Stimulated activated naive CD4-positive, alpha-beta T cell treated with Interleukin-2 at 50 U/mL for 16 hours (primary cell): ENCODE measurements at places on chromosomes 11 and 22.

DNA sequence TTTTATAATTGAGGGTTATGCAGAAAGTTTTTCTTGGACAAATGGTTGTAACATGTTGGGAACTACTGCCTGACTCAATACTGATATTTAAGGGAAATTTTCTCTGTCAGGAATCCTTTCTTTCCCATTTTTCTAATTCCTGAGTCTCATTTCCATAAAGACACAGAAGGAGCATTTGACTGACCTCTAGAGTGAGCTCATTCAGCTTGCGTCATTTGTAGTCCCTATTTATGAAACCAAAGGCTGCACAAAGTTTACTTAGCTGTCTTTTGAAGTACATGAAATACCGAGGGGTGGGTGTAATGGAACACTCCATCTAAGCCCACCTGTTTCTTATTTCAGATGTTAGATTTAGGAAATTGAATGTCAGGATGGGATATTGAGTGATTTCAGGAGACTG, 359.5 kb upstream of the C11orf87 start:
- DNase-seq = no peak

DNA sequence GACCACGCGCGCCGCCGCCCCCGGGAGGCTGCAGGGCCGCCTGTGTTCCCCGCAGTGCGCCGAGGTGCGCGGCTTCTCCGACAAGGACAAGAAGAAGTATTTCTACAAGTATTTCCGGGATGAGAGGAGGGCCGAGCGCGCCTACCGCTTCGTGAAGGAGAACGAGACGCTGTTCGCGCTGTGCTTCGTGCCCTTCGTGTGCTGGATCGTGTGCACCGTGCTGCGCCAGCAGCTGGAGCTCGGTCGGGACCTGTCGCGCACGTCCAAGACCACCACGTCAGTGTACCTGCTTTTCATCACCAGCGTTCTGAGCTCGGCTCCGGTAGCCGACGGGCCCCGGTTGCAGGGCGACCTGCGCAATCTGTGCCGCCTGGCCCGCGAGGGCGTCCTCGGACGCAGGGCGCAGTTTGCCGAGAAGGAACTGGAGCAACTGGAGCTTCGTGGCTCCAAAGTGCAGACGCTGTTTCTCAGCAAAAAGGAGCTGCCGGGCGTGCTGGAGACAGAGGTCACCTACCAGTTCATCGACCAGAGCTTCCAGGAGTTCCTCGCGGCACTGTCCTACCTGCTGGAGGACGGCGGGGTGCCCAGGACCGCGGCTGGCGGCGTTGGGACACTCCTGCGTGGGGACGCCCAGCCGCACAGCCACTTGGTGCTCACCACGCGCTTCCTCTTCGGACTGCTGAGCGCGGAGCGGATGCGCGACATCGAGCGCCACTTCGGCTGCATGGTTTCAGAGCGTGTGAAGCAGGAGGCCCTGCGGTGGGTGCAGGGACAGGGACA, 2.7 kb downstream of the NLRP6 start:
- peak; percentile 21 for DNase-seq

DNA sequence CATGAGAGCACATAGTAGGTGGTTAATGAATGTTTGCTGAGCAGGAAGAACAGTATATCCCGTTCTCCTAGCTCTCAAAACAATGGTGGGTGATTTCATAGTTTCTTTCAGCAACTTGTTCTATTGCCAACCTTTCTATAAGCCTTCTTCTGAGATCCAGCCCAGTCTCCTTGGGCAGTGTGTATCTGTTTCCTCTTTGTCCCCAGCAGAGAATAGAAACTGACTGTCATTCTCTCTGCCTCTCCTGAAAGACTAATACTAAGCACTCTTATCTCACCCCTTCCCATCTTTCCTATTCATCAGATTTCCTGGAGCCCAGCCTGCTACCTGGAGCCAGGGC, 272.9 kb downstream of the ST3GAL4 start:
- DNase-seq = no peak

GRCh38 chr11:108818971-108819370, 154.1 kb downstream of the DDX10 start:
- no peak for DNase-seq

- DNase-seq = no peak
Measured at GRCh38 chr22:22058633-22059290, 76.2 kb upstream of the TOP3B start.

DNA sequence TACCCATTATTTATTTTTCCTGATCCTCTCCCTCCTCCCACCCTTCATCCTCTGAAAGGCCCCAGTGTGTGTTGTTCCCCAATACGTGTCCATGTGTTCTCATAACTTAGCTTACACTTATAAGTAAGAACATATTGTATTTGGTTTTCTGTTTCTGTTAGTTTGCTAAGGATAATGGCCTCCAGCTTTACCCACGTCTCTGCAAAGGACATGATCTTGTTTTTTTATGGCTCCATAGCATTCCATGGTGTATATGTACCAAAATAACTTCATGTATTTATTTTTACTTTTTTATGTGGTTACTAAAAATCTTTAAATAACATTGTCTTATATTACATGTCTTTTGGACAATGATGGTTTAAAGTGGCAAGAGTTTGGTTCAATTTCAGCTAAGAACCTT, 15.2 kb downstream of the PDGFD start:
- DNase-seq = no peak

- DNase-seq = no peak
Measured at GRCh38 chr11:63010934-63011439, 4.7 kb downstream of the SLC22A8 start.

- DNase-seq = no peak
Measured at GRCh38 chr22:30890686-30891442, 77.7 kb downstream of the MORC2 start.

DNA sequence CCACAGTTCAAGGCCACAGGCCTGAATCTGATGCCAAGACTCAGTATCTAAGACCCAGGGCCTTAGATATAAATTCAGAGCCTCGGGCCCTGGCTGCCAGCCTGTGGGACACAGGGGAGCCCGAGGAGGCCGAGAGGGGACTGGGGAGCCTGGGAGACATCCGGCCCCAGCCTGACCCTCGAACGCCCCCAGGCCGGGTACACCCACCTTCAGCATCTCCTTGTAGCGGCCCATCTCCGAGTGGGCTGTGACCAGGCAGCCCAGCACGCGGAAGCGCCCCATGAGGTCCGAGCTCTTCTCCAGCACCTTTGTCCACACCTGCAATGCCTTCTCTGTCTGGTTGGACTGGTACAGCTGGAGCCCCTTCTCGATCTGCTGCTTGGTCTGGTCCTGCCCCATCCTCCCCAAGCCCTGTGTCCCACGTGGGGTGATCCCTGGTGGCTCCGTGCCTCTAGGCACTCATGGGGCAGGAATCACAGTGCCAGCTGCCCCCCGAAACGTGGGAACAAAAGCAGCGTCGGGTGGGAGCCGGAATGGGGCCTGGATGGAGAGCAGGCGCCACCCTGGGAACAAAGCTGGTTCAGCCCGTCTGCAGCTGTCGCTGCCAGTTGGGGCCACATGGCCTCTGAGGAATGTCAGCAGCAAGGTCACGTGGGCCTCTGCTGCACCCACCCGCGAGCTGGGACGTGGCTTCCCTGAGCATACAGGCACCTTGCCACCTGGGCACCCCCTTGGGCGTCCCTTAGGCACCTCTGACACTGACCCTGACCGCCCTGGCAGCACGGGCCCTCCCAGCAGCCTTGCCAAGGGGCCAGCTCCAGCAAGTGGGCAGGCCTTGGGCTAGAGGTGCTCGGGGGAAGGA, at the start of gene RAPSN:
TSS of gene RAPSN (minus strand) at position 571 of the 862 bp plus-strand sequence. CDS start at position 399, 172 bp downstream.
- no peak for DNase-seq

DNA sequence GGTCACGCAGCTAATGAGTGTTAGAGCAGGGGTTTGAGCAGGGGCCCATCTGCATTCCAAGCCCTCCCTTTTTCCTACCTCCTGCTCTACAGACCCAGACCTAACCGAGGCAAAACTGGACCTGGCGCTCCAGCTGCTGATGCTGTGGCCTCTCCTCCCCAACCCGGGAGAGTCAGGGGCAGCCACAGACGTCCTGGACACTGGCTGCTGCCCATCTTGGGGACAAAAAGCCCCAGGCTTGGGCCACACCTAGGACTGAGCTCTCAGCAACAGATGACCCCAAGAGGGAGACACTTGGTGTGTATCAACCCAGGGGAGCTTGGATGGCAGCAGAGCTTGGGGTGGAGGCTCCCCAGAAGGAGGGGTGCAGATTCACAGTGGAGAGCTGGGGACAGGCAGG, 172.6 kb downstream of the ST3GAL4 start:
- no peak for DNase-seq

DNA sequence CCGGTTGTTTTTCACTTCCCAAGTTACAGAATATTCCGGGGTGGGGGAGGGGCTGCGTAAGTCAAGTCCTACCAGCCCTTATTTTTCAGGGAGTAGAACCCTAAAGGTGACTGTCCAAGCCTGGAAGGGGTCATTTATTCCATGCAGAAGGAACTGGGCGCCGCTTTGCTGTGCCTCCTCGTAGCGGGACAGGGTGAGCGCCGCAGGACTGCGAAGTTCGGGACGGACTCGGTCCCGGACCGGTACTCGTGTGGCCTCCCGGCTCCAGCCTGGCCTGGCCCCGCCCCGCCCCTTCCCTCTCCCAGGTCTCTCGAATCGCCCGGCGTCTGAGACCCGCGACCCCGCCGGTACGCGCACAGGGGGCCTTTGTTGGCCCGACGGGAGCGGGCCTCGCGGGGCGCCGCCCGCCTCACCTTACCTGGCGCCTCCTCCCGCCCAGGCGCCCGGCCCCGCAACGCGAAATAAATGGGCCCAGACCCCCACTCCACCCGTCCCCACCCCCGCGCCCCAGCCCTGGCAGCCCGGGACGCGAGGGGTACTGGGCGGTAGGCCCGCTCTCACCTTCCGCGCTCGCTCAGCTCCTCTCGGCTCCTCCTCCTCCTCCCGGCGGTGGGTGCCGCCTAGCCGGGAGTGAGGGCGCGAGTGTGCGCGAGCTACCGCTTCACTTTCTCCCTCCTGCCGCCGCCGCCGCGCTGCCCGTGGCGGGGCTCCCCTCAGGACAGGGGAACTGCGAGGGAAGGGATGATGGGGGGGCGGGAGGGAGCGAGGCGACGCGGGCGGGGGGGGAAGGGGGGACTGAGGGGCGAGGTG, 698 bp downstream of the PAK1 start:
- peak; percentile 15 for DNase-seq

- no peak for DNase-seq
Measured at GRCh38 chr11:72940417-72940816, 126.2 kb downstream of the ATG16L2 start.

DNA sequence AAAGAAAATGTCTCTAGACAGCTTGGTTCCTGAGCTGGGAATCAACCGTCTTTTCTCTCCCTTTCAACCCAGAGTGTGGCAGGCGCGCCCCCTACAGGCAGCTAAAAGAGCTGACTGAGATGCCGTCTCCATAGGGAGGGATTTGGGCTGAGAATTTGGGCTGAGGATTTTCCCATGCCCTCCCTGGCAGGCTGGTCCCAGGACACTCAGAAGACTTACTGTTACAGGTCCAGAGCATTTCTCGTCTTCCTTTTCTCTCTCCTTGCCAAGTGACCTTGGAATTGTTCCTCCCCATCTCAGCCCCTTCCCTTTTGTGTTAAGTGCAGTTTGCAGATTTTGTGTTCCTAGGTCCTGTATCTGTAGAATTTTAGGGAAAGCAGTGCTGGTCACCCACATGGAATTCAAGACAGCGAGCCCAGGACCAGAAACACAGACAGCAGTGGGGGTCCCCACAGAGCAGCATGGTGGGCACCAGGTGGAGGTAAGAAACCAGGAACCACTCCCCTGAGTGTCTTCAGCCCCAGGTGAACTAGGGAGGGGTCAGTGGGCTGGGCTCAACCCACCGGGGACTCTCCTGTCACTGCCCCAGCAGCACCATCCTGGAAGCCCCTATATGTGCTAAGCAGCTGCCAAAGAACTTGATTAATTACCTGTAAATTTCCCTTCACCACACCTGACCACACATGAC, 9.9 kb upstream of the IGLL5 start:
- DNase-seq = peak; percentile 71

DNA sequence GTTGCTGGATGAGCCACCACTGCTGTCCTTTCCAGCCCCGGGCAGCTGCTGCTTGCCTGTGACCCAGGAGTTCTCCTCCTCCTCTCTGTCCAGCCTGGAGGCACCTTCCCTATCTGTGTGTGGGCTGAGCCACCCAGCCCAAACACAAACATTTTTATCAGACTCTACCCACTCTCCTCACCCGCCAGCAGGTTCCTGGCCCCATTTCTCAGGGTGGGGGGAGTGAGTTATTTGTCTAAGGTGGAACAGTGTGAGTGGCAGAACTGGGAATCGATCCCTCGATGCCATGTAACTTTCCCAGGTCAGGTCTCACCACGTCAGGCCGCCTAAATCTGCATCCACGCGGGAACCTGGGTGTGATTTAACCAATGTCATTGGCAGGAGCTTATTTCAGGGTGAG, 20.8 kb upstream of the SMIM38 start:
- DNase-seq = no peak

- DNase-seq = no peak
Measured at GRCh38 chr22:28710576-28711191, 30.9 kb downstream of the CHEK2 start.

GRCh38 chr11:72741849-72742512, 10.2 kb downstream of the ARAP1 start:
- no peak for DNase-seq

DNA sequence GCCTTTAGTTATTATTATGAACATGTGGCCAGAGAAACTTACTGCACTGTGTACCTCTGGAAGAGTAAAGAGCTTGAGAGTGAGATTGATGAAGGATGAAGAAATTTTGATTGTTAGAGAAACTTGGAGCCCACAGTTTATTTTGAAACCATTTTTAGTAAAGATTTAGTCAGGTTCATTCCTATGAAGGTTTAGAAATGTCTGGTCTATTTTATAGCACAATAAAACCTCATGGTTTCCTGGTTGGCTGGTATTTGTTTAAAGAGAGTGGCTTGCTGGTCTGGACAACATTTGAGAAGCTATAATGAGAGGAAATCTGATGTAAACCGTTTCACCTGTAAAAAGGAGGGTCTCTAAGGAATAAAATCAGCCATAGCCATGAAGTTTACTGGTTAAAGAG, 8.8 kb upstream of the PDE3B start:
- DNase-seq = no peak

- DNase-seq = no peak
Measured at GRCh38 chr11:94196363-94196762, 67.7 kb downstream of the PANX1 start.

- peak; percentile 60 for DNase-seq
Measured at GRCh38 chr11:66068154-66068821, 1.8 kb upstream of the PACS1 start.

DNA sequence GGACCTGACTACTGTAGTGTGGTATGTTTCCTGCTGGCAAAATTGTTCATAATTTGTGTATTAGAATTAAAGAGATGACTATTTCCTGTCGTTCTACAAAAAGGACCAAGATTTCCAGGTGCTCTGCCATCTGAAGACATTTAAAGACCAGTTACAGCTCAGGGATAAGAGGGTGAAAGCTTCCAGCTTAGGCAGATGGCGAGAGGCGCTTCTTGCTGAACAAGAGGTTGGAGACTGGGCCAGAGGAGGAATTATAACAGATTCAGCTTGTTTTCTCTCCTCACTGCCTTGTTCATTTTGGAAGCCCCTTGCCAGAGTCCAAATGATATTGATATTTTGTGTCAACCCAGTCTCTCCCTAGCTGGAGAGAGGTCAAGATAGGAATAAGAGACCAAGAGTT, 23.1 kb upstream of the NNMT start:
- DNase-seq = no peak
